ENCODE measurements at places on chromosomes 3 and 15. TPM values are rescaled to one million over a fixed set of nuclear protein-coding genes. Genes with fewer than 3 reads are reported as not detected.

Gene LRRIQ4
- total RNA-seq: 0.11 TPM

Gene POPDC2
- total RNA-seq: 1.6 TPM

Gene KBTBD13
- not detected for total RNA-seq

Gene CCDC33
- 4.7 TPM for total RNA-seq

Gene ESYT3
- 10.2 TPM for total RNA-seq

Gene AADACL2
- not detected for total RNA-seq

Gene PARP15
- total RNA-seq: 0.29 TPM

Gene ST3GAL6
- 7.3 TPM for total RNA-seq

Gene CHRM5
- not detected for total RNA-seq

DNA sequence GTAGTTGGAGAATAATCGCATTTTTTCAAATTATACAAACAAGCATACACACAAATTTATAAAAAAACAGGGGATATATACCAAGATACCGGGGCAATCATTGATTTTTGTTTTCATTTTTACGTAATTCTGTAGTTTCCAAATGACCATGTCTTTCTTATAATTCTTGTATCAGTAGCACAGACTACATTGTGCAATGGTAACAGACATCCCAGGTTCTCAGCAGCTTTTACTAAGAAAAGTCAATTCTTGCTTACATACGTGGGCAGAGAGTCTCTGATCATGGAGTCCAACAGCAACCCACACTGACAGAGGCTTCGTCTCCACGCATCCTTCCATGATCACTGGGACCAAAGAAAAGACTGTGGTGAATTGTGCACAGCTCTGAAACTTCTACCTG lies 441.3 kb downstream of the TBL1XR1 start:
- DNase-seq: no peak

GRCh38 chr3:153734777-153735551 lies 386.2 kb upstream of the ARHGEF26 start:
- DNase-seq: no peak

GRCh38 chr3:151169262-151169947 lies 33.6 kb downstream of the GPR171 start:
- DNase-seq: no peak

DNA sequence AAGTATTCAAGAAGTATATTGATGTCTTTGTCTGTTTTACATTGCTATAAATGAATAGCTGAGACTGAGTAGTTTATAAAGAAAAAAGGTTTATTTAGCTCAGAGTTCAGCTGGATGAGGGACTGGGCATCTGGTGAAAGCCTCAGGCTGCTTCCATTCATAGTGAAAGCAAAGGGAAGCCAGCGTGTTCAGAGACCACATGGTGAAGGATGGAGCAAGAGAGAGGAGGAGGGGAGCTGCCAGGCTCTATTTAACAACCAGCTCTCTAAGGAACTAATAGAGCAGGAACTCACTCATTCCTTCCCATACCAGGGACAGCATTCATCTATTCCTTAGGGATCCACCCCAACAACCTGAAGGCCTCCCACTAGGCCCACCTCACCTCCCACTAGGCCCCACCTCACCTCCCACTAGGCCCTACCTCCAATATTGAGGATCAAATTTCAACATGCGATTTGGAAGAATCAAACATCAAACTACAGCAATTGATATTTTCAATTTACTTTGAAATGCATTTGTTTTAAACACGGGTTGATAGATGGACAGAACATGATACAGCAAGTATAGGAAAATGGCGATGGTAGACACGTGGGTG lies 167.5 kb upstream of the HES1 start:
- DNase-seq: no peak

- DNase-seq: no peak
Measured at GRCh38 chr15:73755481-73755880, 2.3 kb upstream of the INSYN1 start.

DNA sequence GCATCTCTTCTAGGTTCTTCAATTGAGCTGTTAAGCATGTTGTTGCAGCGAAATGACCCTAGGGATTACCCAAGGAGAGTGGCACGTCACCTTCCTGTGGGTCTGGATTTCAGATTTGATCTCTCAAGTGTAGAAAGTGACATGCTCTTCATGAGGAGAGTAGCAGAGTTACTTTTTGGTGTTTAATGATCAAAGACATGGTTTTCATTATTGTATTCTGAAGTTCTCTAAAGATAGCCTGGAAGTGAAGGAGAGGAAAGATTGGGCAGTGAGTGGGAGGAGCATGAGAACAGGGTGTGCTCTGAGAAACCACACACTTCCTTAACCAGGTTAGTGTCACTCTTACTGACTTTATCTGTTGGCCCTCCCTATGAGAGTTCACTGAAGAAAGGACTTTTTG lies 153.6 kb downstream of the AKAP13 start:
- no peak for DNase-seq

DNA sequence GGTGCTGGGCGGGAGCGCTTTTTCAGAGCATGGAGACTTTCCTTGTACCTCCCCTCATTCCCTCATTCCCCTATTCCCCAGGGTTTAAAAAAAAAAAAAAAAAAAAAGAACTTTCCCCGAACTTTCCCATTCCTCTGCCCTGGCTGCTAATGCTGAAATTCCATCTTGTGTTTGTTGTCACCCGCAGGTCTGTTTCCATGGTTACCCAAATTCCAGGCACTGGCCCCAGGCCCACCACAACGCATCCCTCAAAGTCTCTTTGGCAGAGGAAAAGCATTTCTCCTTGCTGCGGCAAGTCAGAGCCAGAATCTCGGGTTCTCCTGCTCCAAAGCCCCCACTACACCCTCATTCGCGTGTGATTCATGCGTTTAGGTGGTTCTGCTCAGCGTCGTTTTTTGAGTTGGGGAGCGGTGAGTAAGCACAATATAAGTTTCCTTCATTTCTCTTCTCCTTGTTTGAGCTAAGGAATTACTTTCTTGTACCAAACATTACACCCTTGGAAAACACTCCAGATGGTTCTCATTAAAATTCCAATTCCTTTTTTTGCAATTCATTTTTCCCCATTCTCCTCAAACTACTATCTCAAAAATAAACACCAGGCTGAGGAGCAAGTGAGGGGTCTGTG lies 21.6 kb downstream of the ANAPC13 start:
- DNase-seq: peak; percentile 91

- DNase-seq: peak; percentile 76
Measured at GRCh38 chr15:57553526-57553925, 38.2 kb upstream of the MYZAP start.

DNA sequence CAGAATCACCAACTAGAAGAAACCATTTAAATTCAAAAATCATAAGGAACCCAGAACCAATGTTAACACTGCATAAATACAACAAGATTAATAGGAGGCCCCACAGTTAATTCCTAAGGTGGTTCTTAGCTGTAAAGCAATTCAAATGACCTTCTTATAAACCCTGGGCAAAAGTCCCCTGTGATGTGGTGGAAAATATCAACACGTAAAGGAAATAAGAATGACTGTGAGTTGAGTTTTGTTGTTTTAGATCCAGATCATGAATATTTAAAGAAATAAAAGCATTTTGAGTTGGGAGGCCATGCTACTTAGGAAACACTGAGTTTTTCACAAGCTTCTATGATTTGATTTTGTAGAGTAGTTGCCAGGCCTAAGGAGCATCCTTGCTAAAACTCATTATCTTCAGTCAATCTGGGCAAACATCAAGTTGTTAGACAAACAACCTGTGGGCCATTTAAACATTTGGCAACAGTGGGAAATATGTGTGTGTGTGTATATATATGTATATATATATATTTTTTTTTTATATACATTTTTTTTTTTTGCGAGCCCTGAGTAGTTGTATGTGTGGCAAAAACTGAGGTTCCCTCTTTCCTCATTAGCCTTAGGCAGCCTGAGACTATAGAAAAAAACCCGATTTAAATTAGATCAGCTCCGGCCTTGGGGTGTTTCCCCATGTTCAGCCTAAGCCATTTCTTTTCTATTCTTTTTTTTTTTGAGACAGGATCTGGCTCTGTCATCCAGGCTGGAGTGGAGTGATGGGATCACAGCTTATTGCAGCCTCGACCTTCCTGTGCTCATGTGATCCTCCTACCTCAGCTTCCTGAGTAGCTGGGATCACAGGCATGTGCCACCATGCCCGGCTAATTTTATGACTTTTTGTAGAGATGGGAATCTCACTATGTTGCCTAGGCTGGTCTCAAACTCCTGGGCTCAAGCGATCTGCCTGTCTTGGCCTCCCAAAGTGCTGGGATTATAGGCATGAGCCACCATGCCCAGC lies 8.0 kb upstream of the PXK start:
- no peak for DNase-seq

DNA sequence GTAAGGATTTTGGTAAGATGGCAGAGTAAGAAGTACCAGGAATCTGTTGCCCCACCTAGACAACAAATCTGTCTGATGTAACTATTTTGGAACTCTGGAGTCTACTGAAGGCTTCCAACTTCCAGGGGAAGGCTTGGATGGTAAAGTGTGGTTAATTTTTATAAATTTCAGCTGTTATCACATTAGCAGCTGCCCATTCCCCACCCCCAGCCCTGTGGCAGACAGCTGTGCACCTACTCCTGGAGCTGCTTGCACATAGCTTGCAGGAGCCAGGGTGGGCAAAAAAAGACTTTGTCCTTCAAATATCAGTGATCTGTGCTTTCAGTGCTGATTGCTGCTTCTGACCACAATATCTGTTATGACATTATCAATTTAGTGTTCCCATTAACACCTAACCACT lies 47.4 kb downstream of the FRMD5 start:
- no peak for DNase-seq

DNA sequence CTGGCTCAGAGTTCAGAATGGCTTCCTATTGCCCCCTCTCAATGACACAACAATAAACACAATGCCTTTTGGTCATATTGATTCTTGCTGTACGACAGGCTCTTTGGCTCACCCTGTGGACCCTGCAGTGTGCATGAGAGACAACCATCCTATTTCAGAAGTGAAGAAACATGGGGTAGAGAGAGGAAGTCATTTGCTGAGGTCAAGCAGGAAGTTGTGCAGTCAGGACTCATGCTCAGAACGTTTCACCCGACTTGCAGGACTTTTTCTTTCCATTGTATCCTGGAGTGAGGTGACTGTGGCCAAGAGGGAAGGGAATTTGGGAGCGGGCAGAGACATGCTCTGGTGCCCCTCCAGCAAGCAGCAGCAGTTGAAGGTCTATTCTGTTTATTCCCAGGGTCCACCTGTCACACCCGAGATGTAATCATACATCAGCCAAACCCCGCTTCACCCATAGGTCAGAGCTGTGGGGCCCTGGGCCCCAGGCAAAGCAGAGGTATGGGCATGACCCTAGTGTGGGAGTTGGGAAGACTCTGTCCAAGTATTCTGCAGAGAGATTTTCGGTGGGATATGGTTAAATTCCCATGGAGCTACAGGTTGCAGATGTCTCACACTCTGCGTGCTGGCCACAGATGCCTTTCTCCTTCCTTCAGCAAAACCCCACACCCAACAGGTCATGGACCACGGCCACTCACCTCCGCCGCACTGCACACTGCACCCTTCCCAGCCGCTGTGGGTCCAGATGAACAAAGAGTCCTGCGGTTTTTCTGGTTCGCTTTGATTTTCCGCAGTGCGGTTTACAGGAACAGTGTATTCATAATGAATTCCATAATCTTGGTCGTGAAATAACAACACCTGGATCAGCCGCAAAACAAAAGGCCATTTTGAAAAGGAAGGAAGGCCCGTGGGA lies 290.6 kb downstream of the ADAMTS17 start:
- DNase-seq: no peak

DNA sequence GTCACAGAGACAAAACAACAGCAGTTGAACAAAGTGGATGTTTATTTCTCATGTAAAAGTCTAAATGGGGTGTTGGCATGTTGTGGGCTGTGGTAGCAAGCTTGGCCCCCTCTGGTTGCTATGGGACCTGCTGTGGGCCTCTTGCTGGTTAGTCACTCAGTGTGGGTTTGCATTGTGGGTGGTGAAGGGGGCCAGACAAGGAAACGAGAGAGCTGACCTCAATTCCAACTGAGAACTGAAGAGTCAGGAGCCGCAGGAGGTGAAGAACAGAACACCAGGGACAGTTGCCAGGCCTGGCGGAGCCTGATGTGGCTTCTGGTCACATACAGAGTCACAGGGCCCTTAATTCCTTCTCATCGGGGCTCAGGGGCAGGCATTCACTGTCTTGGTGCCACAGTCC lies 1.9 kb upstream of the ADPGK start:
- DNase-seq: peak; percentile 66

GRCh38 chr3:149162007-149162406 lies 32.6 kb downstream of the HPS3 start:
- no peak for DNase-seq

- DNase-seq: peak; percentile 30
Measured at GRCh38 chr3:195761123-195761566, 40.4 kb downstream of the MUC20 start.

DNA sequence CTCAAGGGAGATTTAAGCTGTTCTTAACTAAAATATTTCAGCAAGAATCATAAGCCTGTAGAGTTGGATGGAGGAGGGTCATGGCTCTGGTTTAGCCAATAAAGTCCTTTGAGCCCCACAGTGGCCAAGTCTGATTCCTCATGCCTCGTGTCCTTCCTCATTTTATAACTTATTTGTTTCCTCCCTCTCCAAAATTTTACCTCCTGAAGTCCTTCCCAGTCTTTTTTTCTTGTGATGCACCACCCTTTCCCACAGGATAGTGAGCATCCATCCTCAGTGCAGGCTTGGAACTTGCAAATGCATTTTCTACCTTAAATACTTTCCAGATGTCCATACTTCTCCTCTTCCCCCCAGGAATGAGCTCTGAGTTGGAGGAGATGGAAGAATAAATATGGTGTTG lies 162.7 kb upstream of the AGTR1 start:
- DNase-seq: no peak

DNA sequence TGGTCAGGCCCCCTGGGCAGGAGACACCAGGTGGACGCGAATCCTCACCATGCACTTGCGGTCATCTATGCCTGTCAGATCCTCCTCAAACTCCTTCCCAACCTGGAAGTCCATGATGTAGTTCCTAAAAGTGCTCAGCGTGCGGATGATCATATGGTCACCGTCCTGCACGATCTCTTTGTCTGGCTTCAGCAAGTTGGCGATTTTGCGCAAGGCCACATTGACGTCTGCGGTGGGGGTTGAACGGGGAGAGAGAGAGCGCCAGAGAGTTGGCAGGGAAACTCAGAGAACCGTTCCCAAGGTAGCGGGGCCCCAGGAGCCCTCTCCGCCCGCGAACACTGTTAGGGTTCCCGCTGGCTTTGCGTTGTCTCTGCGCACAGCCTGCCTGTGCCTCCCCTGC lies 809 bp downstream of the RBP1 start:
- DNase-seq: peak; percentile 72

GRCh38 chr15:36914960-36915808 lies 185.2 kb downstream of the MEIS2 start:
- DNase-seq: no peak

DNA sequence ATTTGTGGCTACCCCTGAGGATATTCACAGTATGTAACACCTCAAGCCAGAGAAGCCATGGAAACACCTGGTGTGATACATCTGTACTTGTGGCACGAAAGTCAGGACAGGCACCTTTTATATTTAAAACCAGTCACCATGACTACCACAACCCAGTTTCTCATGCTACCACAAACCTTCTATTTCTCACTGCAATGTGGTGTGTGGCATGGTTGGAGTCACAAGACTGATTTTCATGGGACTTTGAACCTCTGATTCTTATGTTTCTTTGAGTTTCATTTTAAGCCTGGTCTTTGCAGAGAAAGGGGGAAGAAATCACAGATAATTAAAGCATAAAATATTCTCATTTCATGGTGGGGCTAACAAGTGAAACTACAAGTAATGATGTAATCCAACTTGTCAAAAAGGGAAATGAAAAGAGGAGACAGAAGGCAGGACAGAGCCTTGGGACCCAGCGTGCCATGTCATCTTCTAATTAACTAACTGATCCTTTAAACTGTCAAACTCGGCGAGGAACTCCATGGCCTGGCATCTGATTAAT lies 175.9 kb downstream of the PDZRN3 start:
- no peak for DNase-seq

- no peak for DNase-seq
Measured at GRCh38 chr3:42340466-42340865, 69.9 kb downstream of the LYZL4 start.

- no peak for DNase-seq
Measured at GRCh38 chr3:144843099-144843498, 871.5 kb downstream of the DIPK2A start.
